ENCODE measurements at places on chromosomes 11 and 22.

GRCh38 chr22:38728871-38729796, 23.4 kb downstream of the GTPBP1 start:
- DNase-seq, result no peak

- no peak for DNase-seq
Measured at GRCh38 chr22:29716814-29717545, 2.8 kb upstream of the CABP7 start.

DNA sequence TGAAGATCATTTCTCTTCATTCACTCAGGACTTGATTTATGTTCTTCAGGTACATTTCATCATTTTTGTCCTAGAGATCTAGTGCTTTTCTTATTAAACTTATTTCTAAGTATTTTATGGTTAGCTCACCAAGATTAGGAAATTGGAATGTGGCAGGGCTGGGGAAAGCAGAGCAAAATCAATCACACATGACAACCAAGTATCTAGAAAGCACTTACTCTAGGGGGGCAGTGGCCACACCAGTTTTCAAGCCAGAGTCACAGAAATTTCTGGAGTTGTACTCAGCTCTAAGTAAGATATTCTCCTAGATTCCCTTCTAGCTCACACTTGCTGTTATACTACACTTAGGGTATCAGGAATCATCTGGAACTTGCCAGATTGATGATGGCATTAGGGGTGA, 33.3 kb upstream of the MYEOV start:
- no peak for DNase-seq

DNA sequence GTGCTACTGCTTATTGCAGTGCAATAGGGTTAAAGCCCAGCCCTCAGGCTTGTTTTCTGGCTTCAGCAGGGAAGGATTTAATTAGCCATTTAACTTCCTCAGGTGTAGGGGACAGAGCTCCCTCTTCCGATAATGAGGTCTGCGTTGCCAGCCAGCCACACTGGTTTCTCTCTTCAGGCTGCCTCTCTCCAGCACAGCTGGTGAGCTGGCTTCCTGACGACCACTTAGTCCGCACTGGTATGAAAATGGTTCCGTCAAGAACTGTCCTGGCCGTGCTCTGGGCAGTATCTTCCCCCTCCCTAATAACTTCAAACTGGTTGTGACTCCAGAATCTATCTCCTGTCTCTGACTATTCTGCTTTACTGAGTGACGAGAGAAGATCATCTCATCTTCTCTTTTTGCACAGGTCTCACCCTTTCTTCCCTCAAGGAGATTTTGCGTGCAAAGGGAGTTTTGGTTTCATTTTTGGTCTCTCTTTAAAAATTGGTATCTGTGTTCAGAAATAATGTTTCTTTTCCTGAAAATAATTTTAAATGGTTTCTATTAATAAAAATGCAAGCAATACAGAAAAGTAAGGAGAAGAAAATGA, 49.2 kb downstream of the CNTN5 start:
- DNase-seq, result no peak

- no peak for DNase-seq
Measured at GRCh38 chr11:20158597-20159257, 1.5 kb downstream of the DBX1 start.

- no peak for DNase-seq
Measured at GRCh38 chr11:95325777-95326258, 94.8 kb upstream of the SESN3 start.

DNA sequence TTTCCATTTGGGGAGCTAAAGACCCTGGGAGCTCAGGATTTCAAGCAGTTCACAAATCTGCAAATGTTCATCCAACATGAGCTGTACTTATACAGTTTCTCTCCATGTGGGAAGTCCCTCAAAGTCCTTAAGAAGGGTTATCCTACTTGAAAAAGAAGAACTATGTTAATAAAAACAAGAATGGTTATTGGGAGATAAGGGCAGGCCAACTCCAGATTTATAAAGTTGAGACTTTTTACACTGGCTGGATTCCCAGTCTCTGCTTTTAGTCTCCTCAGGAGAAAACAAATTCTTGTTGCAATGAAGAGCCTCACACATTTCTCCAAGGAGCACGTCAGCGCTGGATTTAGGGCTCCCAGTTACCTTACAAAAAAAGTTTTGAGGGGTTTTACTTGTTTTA, 34.2 kb upstream of the CTTN start:
- DNase-seq, result no peak

DNA sequence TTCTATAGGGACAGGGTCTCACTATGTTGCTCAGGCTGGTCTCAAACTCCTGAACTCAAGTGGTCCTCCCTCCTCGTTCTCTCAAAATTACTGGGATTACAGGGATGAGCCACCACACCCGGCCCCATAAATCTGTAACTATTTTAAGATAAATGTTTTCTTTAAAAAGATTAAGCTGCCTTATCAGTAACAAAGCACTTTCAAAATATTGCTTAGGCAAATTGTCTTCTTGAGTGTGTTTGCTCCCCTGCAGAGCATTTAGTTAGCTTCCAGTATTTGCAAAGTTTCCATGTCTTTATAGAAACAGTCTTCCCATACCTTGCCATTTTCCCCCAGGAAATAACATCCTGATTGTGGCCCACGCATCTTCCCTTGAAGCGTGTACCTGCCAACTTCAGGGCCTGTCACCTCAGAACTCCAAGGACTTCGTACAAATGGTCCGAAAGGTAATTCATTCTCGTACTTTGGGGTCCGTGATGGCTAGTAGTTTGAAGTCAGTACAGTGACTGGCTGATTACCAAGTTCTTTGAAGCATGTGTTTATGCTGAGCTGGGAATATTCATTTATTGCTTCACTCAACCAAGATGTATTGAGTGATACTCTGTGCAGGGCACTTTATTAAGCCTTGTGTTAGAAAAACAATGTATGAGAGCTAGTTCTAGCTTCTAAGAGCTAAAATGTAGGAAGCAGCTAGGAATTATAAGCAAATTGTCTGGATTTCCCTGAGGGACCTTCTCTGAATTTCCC, 30.4 kb upstream of the CRTAM start:
- DNase-seq, result no peak

DNA sequence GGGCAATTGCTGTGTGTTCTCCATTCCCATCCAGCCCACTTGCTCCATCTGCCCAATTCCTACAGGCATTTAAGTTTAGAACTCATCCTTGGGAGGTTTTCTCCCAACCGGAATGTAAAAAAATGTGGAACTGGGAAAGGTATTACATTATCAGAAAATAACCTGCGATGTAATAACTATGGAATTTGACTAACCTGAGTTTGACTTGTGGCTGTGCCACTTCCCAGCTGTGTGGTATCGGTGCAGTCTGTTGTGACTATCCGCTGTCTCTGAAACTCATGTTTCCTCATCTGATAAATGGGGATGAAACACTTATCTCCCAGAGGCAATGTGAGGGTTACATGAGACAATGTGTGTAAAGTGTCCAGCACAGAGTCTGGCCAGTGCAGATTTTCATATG, 77.6 kb downstream of the TENM4 start:
- no peak for DNase-seq

GRCh38 chr11:86277741-86278140, 24.3 kb upstream of the HIKESHI start:
- no peak for DNase-seq

- no peak for DNase-seq
Measured at GRCh38 chr22:27865496-27865895, 53.6 kb downstream of the PITPNB start.

GRCh38 chr11:64851831-64852351, 7.4 kb upstream of the CDC42BPG start:
- no peak for DNase-seq

DNA sequence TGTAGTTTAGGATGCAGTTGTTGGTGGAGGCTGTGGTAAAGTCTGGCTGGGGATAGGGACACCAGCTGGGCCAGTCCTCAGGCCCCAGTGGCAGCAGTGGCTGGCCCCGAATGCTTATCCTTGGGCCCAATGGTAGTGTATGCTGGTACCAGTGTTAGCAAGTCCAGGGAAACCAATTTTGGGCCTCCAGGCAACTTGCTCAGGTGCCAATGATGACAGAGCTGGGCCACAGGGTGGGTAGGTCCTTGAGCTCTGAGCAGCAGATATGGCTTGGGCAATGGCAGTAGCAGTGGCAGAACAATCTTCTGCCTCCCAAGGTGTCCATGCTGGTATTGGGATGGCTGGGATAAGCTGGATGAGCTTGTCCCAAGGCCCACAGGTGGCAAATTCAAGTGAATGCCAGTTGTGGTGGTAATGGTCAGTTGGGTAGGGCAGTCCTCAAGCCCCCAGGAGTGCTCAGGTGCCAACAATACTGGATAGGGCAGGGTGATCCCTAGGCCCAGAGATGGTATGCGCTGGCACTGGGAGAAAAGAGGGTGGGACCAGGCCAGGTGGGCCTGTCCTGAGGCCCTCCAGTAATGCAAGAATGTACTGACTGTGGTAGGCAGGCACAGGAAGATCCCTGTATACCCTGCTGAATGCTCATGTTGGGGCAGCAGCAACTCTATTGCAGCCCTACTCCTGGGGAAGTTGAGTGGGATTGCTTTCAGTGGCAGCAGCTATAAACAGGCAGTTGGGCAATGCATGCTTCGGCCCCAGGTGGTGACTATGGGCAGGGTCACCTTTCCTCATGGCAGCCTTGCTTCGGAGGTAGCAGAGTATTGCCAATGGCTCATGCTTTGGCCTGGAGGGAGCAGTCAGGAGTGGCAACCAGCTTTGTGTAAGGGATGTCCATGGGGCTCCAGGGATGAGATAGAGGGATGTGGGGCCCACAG, 54.7 kb downstream of the KCNQ1OT1 start:
- no peak for DNase-seq

DNA sequence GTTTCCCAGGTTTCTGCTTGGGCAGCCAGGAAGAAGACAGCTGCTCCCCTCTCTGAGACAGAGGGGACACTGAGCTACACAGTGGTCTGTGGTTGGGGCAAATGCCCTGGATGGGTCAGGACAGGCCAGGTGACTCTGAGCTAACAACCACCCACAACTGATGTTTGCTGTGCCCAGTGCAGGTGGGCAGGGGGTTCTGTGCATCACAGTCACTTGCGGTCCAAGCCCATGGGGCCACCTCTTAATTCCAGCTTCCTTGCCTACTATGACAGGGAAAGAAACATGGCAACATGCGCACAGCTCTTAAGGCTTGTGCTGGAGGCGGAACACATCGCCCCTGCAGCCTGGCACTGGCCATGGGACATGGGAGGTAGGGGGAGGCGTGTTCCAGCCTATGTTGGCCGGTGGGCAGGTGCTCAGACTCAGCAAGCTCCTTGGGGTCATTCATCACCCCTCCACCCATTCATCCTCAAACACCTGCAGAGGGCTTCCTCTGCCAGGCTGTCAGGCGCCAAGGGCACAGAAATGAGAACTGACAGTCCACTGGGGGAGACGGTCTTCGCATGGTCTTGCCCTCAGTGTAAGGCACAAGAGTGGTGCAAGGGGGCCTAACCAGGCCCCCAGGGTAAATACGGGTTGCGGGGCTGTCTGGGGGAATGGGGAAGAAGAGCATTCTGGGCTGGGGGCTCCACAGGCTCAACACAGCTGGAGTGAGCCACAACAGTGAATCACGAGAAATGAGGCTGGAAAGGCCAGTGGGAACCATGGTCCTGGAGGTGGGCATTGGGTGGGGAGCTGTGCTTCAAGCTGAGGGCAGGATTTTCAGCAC, 55.6 kb downstream of the ARFGAP3 start:
- no peak for DNase-seq

DNA sequence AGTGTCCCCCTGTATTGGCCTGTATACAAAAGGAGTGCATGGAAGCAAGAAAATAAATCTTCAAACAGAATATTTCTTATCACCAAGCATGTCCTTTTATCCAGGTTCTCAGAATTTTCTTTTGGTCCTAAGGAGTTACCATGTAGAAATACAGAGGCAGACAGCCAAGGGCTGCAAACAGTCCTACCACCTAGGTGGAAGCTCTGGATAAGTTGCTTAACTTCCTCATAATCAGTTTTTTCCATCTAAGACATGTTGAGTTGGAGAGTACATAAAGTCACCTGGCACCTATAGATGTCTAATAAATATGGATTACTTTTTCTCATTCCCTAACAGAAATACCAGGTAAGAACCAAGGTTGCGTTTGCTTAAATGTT, 57.0 kb upstream of the BLID start:
- no peak for DNase-seq

- DNase-seq, result no peak
Measured at GRCh38 chr11:95791709-95792033, 1.4 kb downstream of the CEP57 start.

- no peak for DNase-seq
Measured at GRCh38 chr11:31355131-31355530, 14.4 kb downstream of the DCDC1 start.

- no peak for DNase-seq
Measured at GRCh38 chr11:17814546-17814945, 80.0 kb downstream of the KCNC1 start.

DNA sequence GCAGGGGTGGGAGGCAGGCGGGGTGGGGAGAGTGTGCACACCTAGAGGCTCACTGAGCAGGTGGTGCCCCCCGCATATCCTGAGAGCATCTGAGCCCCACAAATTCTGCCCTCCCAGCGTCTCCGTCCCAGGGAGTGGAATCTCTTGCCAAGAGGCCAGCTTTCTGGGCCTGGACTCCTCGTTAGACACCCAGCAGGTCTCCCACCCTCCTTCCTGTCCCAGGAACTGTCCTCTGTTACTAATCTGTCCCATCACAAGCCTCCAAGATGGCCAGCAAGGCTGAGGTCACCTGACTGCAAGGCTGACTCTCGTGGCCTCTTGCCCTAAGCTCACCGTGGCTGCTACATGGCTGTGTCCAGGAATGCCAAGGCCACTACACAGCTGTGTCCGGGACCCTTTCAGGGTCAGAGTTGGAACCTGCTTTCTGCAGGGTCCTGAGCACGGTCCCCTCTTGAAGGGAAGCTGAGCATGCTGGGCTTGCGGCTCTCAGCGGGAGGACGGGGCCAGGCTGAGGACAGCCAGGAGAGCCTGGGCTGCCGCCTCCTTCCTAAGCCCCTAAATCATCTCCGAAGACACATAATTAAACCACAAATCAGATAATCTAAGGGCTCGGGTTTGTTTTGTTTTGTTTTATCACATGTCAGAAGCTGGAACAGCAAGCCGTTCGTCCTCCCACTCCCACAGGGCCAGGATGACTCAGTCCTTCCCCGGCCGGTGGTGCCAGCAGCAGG, 1327.3 kb downstream of the TBC1D22A start:
- DNase-seq, result no peak

DNA sequence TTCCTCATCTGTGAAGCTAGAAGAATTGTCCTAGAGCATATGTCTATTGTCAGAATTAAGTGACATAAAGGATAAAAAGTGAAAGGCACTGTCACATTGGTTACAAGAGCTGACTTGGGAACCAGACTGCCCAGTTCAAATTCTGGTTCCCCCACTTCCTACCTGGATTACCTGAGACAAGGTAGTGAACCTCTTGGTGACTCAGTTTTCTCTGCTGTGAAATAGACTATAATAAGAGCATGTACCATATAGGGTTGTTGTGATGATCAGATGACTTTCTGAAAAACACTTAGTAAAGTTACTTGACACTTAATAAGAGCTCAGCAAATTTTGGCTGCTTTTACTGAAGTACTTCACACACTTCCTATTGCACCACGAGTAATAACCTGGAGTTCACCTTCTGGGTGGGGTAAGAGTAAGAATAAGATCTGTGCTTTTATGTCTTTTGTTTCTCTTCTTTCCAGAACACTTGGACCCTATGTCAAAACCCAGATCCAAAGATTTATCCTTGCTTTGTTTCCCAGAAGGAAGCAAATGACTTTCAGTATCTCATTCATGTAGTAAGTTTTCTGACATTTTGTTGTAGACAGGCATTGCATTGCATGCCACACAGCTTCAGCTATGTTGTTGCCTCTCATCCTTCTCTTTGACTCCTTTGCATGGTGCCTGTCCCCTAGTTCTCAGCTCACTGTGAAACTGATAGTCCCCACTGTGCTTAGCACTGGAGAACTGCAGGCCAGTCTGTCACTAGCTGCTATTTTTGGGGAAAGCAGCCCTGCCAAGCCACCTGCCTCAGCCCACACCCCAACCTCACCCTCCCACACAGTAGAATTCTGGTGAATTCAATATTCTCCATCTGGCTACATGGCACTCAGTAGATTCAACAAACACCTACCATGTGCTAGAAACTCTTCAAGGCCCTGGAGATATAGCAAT, 121.8 kb upstream of the POU2AF2 start:
- DNase-seq, result no peak
